ENCODE measurements at places on chromosomes 1 and 21. TPM values are rescaled to one million over a fixed set of nuclear protein-coding genes. Genes with fewer than 3 reads are reported as not detected.

The PRKAA2 gene
- total RNA-seq, result 4.3 TPM

The KRTAP12-2 gene
- total RNA-seq, result not detected

The CCDC24 gene
- total RNA-seq, result 2.1 TPM

The HAO2 gene
- not detected for total RNA-seq

The C1orf210 gene
- total RNA-seq, result not detected

The VAV3 gene
- 1.1 TPM for total RNA-seq

The S1PR1 gene
- total RNA-seq, result 234 TPM

The MRAP gene
- not detected for total RNA-seq

The CFHR2 gene
- total RNA-seq, result not detected

The EPS15 gene
- 38.0 TPM for total RNA-seq

The ATAD3C gene
- total RNA-seq, result 0.20 TPM

The EXO5 gene
- total RNA-seq, result 10.2 TPM

The FLG gene
- not detected for total RNA-seq

The CFAP57 gene
- total RNA-seq, result 0.20 TPM

The RBP7 gene
- total RNA-seq, result not detected

The HCRTR1 gene
- 0.53 TPM for total RNA-seq
